CD4-positive, alpha-beta T cell (primary cell): ENCODE measurements at places on chromosomes 4 and X. TPM values are rescaled to one million over a fixed set of nuclear protein-coding genes. Genes with fewer than 3 reads are reported as not detected.

The PRIMPOL gene
- 4.2 TPM for total RNA-seq

The LDOC1 gene
- 6.2 TPM for total RNA-seq

The TMPRSS11A gene
- not detected for total RNA-seq

The FAM9B gene
- not detected for total RNA-seq

The RASL11B gene
- total RNA-seq: 0.63 TPM
